ENCODE measurements at places on chromosomes 5 and 9.

DNA sequence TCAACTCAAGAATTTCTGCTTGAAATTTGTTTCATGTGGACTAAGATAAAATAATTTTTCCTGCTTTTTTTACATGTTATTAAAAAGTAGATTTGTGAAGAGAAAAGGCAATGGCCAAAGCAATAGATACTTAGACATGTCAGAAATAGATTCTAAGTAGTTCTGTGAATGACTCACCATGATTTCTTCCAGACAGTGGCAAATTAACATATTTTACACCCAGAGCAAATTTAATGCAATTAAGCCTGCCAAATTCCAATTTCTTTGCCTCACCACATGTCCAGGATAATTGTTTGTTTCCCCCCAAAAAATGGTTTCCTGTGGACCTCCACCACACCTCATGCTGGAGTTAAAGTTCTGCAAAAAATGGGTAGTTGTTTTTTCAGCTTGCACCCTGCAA, 651.4 kb downstream of the CETN3 start:
- DNase-seq: no peak

GRCh38 chr5:33372721-33373472, 67.9 kb upstream of the TARS1 start:
- DNase-seq: no peak

DNA sequence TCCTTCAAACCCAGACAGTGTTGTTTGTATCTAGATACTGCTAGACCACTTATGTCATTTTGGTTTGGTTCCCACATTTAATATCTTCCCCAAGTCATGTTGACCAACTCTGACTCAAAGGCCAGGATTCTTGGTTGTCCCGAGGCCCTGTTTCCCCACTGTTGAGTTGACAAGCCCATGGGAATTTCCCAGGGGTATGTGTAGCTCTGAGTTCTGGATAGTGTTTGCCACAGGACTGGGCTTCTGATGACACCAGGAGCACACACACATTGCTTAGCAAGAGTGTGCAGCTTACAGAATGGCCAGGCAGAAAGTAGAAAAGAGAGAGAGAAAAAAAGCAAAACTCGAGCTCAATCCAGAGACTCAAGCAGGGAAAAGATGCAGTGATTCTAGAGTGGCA, 214.4 kb downstream of the NXNL2 start:
- no peak for DNase-seq

DNA sequence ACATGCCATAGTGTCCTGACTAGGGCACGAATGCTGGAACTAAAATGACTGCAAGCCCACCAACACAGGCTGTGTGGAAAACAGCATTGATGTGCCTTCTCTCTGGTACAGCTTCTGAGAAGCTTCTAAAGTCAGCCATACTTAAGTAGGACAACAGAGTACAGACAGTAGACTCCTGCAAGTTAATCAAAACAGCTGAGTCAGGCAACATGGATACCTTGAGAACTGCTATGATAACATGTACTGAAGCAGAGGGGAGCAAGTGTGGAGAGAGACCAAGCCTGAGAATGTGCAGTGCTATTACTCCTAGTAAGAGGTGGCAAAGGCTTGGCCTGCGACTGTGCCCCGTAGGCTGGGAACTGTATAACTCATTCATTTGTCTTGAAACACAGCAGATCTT, 2.5 kb downstream of the ISCA1 start:
- no peak for DNase-seq

DNA sequence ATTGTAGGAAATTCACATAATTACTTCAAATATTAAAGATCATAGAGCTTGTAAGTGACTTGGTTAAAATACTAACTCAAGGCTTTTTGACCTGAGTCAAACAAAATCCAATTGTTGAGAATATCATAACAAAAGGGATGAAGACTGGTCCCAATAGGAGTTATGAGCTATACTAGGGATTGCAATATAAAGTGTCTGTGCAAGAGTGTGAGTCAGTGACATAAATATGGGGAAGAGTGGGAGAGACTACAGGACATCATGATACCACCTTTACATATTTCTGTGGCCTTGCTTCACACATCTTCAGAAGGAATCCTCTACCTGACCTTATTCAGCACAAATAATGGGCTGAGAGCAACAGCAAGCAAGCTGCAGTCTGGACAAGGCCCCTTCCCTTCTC, 180.9 kb upstream of the SLC24A2 start:
- DNase-seq: no peak

- no peak for DNase-seq
Observed at GRCh38 chr5:2105141-2105540, 222.4 kb upstream of the IRX4 start.

Measured in hypothalamus (tissue), 51 donors.